ENCODE measurements at places on chromosomes 2 and 18.

DNA sequence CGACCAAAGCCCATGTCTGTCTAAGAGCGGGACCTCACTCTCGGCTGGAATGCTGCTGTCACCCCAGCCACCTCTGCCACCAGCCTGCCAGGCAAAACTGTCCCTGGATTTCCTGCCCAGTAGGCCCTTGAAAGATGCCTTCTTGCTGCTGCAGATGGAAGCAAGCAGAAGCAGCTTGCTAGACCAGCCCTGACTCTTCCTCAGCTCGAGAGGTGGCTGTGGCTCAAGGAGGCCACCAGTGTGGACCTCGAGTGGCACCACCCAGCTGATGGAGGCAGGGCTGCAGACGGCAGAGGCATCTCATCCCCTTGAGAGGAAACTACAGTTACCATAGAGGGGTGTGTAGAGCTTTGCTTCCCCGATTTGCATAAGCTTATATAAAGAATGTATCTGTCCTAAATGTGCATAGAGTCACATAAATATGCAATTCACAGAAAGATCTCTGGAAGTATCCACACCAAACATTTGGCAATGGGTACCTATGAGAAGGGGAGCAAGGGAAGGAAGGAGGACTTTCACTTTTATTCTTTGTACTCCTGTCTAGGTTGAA lies 20.6 kb downstream of the ADCY3 start:
- DNase-seq, result no peak

- DNase-seq, result peak; percentile 77
Measured at GRCh38 chr2:120238728-120239487, 13.7 kb upstream of the RALB start.

- no peak for DNase-seq
Measured at GRCh38 chr2:174744111-174744510, 20.2 kb downstream of the CHRNA1 start.

DNA sequence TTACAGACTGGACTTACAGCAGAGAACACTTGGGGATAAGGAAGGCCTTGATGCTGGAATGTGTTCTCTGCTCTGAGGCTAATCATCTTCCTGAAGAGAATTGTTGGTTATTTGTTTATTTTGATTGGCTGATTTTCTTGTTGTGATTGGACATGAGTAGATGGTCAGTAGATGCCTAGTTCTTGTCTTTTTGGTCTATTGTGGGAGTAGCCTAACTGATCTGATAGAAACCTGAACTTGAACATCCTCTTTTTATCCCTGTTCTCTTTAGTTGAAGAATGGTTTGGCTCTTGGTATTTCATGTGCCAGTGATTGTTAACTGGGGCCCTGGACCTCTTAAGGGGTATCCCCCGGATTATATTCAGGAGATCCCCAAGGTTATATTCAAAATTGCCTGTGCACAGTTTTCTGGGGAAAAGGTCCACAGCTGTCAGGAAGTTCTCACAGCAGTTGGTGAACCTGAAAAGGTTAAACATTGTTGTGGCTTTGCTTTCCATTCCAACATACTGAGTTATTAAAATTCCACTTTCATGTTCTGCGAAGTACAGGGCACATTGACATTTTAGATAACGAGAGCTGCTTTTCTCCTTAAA lies 13.6 kb downstream of the TWSG1 start:
- DNase-seq, result peak; percentile 21

DNA sequence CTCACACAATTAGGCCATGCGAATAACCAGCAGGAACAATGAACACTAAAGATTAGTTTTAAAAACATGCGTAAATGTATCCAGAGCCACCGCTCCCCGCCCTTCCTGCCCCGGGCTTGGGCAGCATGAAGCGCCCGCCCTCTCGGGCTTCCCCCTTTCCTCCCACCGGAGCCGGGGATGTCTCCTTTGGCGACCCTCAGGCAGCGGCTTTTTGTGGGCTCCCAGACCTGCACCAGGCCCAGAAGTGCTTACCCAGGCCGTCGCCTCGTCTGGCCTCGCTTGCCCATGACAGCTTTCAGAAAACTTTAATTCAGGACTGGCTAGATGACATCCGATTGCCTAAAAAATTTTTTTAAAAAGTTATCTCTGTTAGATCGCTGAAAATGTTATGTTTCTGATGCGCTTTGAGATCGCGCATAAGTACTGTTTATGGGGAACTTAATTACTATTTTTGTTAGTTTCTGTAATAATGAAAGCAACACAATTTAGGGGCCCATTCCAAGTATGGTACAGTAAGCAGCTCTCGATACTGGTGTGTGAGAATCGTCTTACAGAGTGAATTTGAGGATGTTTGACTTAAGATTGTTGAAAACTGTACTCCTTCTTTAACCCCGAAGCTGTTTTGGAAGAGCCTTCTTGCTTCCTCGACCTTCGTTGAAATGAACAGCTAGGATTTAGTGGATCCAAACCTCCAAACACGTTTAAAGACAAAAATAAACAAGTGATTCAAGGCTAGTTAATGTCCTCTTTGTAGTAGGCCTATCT lies 1.1 kb downstream of the MAP3K20 start:
- no peak for DNase-seq

DNA sequence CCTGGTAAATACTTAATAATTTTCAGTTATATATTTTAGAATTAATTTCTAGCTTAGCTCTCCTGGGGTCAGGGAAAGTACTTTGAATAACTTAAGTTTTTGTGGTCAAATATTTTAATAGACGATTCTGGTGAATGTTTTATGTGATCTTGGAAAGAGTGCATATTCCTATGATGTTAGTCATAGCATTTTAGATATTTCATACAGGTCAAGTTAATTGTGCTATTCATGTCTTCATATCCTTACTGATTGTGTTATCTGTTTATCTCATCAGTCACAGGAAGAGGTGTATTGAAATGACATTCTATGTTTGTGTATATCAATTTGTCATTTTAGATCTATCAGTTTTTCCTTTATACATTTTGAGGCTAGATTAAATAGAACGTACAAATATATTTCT lies 576.2 kb downstream of the CPS1 start:
- no peak for DNase-seq

- no peak for DNase-seq
Measured at GRCh38 chr2:225006730-225007129, 35.5 kb downstream of the DOCK10 start.

DNA sequence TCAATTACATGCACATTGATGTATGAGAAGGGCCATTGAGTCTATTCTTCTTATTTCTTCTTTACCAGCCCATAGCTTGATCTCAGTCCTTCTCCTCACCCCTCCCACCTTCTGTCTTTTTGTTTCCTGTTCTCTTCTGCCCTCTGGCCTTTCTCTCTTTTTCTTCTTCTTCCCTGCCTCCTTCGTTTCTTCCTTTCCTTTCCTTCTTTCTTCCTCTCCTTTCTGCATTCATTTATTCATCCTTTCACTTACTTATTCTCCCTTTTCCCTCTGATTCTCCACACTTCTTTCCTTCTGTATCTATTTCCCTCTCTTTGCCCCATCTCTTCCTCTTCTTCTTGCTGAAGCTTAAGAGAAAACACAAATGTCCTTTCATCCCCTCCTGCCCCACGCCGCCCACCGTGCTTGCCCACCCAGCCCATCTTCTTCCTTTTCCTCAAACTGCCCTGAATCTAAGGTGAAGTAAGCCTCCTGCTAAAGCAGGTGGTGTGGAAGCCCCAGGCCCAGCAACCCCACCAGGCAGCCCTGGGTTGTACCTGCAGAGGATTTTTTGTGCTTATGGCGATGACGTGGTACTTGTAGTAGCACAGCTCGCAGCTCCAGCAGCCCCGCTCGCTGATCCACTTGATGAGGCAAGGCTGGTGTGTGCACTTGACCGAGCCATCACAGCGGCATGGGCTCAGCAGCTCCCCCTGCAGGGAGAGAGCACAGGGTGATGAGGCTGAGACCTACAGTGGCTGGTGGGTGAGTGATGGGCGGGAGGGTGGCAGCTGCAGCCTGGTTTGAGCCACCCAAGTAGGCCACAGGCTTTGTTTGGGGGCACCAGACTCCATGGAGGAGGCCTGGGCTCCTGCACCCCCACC lies 89.0 kb downstream of the MARCHF4 start:
- DNase-seq, result no peak

- DNase-seq, result no peak
Measured at GRCh38 chr2:189440644-189440946, 679 bp upstream of the WDR75 start.

DNA sequence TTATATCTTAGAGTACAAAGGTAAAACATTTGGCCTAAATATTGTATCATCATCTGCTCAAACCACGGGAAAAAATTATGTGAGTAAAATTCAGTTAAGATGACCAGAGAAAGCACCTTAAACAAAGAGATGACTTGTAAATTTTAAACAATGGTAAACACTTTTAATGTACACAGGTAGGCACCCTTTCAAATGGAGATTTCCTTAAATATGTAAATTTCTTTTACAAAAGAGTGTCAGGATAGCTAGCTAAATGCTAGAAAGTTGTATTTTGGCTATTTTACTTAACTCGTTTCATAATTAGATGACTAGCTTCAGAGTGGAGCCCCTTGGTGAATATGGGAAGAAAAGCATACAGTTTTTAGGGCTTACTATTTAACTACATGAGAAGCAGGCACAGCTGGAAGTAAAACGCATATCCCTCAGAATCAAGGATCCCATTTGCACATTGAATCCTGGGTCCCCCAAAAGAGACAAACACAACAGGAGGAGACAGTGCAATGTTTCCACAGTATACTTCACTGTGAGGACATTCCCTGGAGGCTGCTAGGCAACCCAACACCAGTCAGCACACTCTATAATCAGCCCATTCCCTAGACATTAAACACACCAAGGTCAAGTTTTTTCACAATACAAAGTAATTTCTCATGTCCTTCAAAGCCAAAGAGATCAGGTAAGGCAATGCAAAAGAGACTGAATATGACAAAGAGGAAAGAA lies 1154.4 kb downstream of the DPP10 start:
- no peak for DNase-seq

DNA sequence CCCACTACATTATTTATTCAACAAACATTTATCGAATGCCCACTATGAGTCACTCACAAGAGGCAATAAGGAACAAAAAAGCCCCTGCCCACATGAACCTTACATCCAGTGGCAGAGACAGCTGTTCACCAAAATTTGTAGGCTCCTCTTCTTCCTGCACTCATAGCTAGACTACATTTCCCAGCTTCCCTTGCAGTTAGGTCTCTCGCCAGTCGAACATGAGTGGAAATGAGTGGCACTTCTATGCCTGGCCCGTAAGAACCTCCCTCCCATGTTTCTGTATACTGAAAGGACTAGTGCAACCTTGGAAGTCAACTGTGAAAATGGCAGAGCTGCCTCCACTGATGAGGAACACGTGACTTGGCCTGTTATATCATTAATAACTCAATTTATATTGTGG lies 19.4 kb upstream of the NCOA1 start:
- DNase-seq, result no peak

DNA sequence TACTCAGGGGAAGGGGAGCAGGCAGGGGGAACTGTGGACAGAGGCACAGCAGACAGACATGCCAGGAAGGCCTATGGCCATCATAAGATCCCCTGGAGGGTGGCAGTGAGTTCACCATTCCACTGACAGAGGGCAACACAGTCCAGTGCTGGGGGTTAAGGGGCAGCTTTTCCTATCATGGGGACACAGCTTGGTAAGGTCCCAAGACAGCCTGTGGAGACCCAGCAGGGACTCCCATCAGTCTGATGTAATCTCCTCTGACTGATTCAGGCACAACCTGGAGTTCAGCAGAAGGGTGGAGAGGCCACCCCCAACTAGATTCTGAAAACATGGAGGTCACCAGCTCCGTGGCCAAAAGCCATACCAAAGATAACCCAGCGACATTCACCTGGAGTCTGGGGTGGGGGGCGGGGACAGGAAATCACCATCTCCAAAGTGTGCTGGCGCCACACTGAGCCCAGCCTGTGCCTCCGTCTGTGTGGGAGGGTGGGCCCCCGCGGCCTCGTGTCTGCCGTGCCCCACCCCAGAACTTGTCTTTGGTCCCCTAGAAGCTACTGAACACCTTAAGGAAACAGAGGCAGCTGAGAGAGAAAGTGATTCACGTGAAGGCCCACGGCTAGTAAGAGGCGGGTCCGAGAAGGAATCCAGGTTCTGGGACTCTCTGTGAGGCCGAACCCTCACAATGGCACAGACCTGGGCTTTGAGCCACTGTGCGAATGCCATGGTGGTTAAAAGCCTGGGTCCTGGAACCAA lies 28.6 kb downstream of the DNMT3A start:
- no peak for DNase-seq

DNA sequence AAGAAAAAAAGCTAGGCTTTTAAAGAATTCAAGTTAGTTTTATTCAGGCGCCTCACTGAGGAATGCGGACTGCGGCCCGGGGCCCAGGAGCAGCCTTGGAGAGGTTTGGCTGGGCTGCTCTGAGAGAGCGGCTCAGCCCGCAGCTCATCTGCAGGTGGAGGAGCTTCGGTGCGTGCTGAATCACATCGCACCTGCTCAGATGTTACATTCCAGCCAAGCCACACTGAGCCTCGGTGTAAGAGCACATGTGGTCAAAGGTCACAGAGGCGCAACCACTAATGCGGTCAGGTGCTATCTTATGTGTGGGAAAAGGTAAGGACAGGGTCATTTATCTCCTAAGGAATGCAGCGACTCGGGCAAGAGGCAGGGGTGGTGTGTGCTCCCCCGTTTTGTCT lies 17.1 kb upstream of the CNDP1 start:
- no peak for DNase-seq

DNA sequence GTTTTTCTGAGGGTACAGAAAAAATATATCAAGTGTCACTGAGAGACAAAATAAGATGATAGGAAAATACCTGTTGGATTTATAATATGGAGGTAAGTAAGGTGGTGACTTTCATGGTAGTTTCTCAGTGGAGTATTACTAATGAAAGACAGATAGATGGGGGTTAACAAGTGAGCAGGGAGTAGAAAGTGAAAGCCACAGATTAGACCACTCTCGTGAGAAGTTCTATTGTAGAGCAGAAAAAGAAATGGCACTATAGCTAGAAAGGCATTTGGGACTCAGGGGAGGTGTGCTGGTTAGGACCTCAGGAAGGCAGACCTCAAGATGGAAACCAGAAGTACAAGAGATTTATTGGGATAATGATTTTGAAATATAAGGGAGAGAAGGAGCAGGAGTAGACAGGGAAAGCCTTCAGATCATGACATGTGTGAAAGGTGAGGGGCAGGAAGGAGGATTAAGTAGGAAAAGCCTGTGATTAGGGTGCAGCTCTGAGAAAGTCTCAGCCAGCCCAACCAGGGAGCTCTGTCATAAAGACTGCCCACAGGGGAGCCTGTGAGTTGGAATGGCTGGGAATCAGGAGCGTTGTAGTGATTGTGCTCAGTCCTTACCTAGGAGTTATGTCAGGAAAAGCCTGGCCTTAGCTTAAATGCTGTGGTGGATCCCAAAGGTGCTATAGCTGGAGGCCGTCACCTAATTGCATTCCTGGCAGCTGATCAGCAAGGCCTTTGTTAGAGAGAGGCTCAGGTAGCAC lies 198.1 kb downstream of the IKZF2 start:
- no peak for DNase-seq

GRCh38 chr2:127226520-127227263 lies 6.6 kb upstream of the CYP27C1 start:
- peak; percentile 92 for DNase-seq

DNA sequence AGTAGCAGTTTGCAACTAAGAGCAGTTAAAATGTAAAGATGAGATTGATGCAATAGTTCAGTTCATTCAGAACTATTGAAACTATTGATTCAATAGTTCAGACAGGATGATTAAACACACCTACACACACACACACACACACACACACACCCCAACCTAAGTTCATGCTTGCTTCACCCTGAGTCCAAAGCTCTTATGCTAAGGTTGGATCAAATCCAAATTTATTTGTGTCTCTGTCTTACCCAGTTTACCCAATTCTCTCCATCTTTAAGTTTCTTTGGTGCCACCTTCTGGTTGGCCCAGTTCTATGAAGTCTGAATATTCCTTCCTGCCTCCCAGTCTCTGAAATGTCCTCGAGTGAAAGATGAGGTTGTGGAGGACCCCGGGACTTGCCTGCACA lies 5.1 kb downstream of the SERPINB8 start:
- no peak for DNase-seq

Data from brain microvascular endothelial cell (primary cell).